Renal pelvis (tissue), 12 donors: ENCODE measurements at places on chromosomes 12 and 14.

- DNase-seq = no peak
Measured at GRCh38 chr14:95353007-95353406, 33.3 kb upstream of the CLMN start.

DNA sequence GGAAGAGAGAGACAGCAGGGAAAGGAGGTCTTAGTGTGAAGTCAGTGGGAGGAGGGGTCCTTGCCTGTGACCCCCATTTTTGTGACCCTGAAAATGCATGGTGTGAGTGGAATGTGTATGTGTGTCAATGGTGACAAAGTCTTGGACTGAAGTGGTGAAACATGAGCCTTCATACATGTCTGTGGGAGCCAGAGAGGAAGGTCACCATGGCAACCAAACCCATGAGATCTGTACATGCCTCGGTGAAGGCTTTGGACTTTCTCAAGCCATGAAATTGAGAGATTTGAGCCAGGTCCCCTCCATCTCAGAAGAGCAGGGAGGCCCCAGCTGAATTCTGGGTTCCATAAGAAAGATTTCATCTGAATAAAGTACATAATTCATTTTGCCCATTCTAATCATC is 108.7 kb downstream of the TTC8 start:
- peak; percentile 10 for DNase-seq

DNA sequence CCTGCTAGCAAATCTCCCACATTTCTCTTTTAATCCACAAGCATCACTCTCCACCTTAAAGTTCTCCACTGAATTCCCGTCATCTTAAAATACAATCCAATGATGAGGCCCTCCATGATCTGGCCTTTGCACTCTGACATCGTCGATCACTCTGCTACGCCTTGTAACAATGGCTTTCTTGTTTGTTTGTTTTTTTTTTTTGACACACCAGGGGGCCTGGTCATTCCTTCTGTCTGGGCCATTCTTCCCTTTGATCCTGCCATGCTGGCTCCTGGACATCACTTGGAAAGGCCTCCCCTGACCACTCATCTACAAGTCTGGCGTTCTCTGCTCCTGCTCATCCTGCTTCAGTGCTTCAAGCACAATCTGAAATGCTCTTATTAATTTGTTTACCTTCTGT is 233.5 kb downstream of the PPM1H start:
- no peak for DNase-seq

DNA sequence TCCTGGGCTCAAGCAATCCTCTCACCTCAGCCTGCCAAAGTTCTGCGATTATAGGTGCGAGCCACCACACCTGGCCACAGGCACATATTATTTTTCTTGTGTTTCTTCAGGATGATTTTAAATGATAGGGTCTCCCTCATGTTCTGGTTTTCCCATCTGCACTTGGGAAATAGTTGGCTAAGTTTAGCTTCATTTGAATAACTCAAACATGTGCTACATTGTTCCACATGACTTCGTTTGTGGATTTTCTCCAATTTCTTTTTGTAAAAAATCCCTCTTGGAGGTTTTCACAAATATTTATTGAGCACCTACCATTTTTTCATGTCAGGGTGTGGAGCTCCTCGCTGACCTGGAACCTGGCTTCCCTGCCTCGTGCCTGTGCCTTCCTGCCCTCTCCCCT is 55.2 kb upstream of the GNPNAT1 start:
- DNase-seq = no peak
